ENCODE measurements at places on chromosomes 5 and 9. TPM values are rescaled to one million over a fixed set of nuclear protein-coding genes. Genes with fewer than 3 reads are reported as not detected.

ANKRD34B gene
- polyA plus RNA-seq = not detected

DNA sequence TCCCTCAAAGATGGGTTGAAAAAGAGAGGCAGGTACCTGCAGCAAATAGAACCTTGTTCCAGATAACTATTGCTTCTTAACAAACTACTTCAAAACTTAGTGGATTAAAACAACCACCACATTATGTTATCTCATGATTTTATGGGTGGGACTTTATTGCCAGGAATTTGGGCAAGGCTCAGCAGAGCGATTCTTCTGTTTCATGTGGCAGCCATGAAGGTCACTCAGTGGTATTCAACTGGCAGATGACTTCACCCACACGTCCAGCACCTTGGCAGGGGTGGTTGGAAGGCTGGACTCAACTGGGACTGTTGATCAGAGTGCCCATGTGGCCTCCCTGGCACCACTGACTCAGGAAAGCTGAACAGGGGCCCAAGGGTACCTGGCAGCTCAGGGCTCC lies 112.0 kb downstream of the HSD17B3 start:
- no peak for DNase-seq
- peaks cover 8% of the 10 kb centered on the region for H3K27me3 ChIP-seq
- H3K36me3 ChIP-seq = peaks cover 4% of the 10 kb centered on the region
- no peak overlapping the region for H3K27ac ChIP-seq
- no peak overlapping the region for H3K4me3 ChIP-seq

TUSC1 gene
- polyA plus RNA-seq = 0.63 TPM

DNA sequence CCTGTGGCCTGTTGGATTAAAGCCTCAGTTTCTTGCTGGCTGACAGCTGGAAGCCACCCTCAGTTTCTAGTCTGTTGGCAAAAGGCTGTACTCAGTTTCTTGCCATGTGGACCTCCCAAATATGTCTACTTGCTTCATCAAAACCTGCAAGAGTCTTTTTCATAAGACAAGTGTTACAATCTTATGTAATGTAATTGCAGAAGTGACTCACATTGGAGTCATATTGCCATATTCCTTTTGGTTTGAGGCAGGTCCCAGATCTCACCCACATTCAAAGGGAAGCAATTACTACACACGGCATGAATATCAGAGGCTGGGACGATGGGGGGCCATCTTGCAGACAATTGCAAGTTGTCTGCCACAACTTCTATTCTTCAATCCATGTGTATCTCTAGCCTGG lies 286.7 kb upstream of the IL12B start:
- H3K4me1 ChIP-seq = no peaks in the 10 kb centered on the region
- peaks cover 3% of the 10 kb centered on the region for H3K36me3 ChIP-seq
- no peak overlapping the region for H3K27ac ChIP-seq
- no peak overlapping the region for H3K4me3 ChIP-seq
- peaks cover 4% of the 10 kb centered on the region for H3K27me3 ChIP-seq

DNA sequence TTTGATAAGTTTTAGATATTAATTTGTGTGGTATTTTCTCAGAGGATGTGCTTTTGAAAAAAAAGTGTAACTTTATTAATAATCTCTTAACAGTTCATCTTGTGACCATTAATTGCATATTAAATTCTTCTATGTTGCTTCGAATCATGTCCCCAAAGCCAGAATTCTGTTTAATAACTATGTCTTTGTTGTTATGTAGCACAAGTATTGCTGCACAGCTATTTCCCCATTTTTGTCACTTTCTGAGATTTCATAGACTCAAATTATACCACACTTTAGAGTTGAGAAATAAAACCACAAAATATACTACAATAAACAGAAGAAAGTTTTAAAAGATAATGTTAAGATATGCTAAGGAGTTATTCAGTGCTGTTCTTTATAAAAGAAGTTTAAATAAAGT lies 2.8 kb downstream of the MEF2C start:
- H3K27ac ChIP-seq = no peak overlapping the region
- peaks cover 1% of the 10 kb centered on the region for H3K27me3 ChIP-seq
- DNase-seq = no peak
- peaks cover 55% of the 10 kb centered on the region for H3K4me1 ChIP-seq
- no peak overlapping the region for H3K4me3 ChIP-seq
- no peaks in the 10 kb centered on the region for H3K36me3 ChIP-seq

FSD1L gene
- polyA plus RNA-seq = 0.26 TPM

Measured in immature natural killer cell (primary cell).